ENCODE measurements at places on chromosomes 1 and 21. TPM values are rescaled to one million over a fixed set of nuclear protein-coding genes. Genes with fewer than 3 reads are reported as not detected.

Gene SELP
- 1.9 TPM for total RNA-seq

Gene CAPN9
- not detected for total RNA-seq

Gene G0S2
- 33.5 TPM for total RNA-seq

DNA sequence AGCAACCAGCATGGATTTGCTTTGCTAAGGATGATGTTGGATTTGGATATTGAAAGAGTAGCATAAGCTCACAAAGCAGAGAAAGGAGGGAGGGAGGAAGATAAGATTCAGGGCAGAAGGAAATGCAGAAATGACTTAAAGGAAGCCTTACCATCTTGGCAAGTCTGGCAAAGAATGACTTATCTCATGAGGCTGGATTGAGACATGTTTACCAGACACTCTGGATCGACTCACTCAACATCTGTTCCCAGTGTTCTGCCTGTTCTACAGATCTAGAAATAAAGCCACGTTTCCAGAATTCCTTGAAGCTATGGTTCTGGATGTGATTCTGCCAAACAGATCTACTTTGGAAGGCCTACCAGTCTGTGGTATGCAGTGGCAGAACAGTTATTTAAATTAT lies 38.8 kb upstream of the CTBS start:
- H3K4me3 ChIP-seq: no peak overlapping the region
- H3K36me3 ChIP-seq: no peaks in the 10 kb centered on the region
- no peak overlapping the region for H3K27ac ChIP-seq
- H3K4me1 ChIP-seq: peaks cover 10% of the 10 kb centered on the region
- H3K27me3 ChIP-seq: no peaks in the 10 kb centered on the region

Measured in sigmoid colon (tissue), 7 donors.